ENCODE measurements at places on chromosomes 2 and 18.

DNA sequence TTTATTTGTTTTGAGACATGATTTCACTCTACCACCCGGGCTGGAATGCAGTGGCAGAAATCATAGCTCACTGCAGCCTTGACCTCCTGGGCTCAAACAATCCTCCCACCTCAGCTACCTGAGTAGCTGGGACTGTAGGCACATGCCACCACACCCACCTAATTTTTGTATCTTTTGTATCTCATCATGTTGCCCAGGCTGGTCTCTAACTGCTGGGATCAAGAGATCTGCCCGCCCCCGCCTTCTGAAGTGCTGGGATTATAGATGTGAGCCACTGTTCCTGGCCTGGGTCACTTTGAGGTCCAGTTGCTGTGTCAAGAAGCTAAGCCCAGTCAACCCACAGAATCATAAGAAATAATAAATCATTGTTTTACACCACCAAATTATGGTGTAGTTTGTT lies 38.4 kb downstream of the TSN start:
- DNase-seq = no peak

DNA sequence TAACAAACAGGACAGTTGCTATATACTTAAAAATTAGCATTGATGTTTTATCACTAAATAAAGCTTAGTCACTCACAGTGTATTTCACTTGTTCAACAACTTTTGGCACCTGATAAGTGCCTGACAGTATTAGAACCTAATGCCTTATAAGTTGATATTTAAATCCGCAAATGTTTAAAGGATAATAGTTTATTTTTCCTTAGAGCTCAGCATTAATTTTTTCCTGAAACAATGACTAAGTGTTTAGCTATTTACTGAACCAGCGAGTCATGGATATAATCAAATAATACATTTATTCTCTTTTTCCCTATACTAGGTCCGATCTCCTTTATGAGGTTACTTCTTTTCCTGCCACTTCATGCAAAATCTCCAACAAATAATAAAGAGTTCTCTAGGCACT lies 146.0 kb upstream of the PGAP1 start:
- DNase-seq = no peak

DNA sequence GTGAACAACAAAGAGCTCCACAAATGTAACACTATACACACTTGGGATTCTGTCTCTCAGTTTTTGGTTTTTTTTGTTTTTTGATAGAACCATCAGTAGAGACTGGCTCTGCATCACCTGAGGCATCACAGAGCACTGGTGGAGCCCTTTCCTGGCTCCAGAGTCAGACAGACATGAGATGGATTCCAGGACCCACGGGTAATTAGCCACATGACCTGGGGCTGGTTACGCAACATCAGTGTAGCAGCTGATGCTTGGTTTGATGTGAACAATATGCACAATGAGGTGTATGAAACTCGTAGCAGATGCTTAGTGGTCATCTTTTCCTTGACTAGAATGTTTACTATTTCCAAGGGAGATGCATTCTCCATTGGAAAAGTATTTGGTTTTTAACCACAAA lies 40.7 kb downstream of the CMPK2 start:
- no peak for DNase-seq

- no peak for DNase-seq
Measured at GRCh38 chr2:170929686-170930050, 615 bp downstream of the GORASP2 start.

DNA sequence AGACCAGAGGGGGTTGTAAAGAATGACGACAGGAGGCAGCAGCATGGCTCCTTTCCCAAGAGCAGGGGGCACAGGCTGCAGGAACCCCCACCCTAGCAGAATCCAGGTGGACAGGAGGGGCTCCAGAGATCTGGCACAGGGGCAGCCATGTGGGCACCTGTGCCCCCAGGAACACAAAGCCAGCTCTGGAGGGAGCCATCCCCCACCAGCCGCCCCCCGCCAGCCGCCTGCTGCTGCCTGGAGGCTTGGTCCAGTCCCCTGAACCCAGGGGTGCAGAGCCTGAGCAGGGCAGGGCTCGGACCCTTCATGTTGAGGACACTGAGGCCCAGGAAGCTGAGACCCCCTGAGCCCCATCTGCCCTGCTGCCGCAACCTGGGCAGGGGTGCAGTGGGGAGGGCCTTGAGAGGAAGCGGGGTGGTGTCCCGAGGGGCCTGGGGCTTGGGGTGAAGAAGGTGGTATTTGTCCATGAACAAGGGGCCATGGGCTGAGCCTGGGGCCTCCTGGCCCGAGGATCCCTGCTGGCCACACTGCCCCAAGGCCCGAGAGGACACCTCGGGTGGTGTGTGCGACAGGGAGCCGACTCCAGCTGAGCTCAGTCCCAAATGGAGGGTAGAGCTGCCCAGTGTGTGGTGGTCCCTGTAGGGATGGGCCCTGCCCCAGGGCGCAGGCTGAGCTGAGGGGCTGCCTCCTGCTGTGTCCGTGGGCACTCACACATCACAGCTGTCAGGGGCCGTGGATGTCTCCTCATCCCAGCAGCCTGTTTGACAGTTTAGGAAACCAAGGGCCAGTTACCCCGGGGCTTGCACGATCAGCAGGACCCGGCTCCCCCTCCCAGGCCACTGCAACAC lies 39.8 kb upstream of the SNED1 start:
- DNase-seq = no peak

GRCh38 chr2:165594935-165595255 lies 125.4 kb downstream of the CSRNP3 start:
- DNase-seq = no peak

GRCh38 chr2:46493241-46493970 lies 14.0 kb downstream of the TMEM247 start:
- no peak for DNase-seq

DNA sequence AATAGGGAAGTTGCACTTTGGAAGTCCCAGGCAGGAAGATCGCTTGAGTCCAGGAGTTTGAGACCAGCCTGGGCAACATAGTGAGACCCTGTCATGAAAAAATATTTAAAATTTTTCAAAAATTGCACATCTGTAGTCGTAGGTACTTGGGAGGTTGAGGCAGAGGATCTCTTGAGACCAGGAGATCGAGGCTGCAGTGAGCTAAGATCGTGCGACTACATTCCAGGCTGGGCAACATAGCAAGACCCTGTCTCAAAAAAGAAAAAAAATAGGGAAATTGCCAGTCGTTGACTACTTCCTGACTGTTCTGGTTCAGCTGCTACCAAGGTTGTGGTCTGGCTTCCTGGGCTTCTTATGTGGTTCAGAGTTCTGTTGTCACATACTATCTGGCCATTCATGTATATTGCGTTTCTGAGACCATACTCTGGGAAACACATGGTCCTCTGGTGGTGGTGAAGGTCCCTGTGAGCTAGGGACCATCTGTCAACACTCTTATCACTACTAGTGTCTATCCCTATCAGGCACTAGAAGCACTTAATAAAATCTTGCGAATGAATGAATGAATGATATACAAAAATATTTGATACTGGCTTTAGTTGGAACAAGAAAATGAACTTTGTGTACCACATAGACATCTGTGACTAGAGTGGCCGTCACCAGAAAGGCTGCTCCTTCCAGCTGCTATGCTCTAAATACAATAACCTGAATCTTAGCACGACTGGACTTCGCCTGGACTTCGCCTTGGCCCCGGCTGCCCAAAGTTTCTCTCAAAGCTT lies 861 bp upstream of the KLHL23 start:
- no peak for DNase-seq

DNA sequence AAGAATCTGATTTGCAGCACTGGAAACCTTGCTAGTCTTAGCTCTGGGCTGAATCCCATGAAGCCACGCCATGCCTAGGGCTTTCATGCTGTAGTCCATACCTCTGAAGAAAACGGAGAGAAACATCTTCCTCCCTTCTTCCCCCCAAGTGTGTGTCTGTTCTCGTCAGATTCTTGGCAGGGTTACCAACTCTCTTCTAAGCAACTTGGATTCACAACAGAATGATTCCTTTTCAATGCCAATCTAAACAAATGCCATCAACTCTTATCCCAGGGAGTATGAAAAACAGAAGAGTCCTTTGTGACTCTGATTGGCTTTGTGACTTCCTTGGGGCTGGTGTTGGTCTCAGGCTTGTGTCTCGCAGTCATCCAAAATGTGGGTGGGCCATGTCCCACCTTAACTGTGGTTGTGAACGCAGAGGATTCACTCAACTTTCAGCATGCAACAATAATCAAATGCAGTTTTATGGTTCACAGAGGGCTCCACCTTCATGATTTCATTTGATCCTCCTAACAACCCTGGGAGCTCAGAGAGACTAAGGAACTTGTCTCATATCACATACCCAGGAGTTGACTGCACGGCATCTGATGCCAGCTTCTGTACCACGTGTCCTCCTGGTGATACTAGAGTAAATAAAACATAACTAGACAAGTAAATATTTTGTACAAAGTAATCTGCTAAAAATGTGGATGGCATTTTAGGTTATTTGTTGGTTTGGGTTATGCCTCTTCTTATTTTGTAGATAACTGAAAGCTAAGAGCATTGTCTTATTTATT lies 186.0 kb upstream of the TNP1 start:
- DNase-seq = no peak

- no peak for DNase-seq
Measured at GRCh38 chr2:222521099-222521498, 96.8 kb downstream of the SGPP2 start.

DNA sequence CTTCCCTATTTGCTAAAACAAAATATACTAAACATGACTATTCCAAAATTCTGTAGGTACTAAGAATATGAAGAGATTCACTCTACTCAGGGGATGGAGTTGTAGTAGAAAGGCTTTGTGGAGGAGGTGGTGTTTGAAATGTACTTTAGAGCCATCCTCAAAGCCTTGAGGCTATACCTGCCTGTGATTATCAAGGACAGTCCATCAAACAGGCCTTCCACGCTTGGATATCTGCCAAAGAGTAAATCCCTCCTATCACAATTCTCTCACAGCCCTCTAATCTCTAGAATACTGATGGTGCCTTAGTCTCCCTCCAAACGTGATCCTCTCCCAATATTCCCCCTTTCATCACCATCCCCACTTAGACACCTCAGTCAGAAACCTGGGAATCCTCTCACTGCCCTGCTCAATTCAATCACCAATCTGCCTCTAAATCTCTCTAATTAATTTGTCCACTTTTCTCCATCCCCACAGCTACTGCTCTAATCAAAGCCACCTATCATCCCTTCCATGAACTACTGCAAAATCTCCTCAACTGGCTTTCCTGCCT lies 13.1 kb downstream of the SOS1 start:
- no peak for DNase-seq

DNA sequence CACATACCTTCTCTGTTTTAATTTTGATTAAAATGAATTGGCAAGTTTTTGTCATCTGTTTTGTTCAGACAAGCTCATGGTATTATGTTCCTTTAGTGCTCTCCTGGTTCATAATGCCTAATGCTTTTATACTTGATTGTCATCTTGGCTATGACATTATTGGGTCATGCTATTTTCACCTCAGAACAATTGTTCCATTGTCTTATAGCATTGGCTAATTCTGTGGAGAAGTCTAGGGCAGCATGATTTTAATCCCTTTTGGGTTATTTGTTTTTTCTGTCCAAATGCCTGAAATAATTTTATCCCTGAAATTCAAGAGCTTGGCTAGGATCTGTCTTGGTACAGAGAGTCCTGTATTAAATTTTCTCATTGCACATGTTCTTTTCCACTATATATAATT lies 83.8 kb upstream of the CCDC85A start:
- DNase-seq = no peak

DNA sequence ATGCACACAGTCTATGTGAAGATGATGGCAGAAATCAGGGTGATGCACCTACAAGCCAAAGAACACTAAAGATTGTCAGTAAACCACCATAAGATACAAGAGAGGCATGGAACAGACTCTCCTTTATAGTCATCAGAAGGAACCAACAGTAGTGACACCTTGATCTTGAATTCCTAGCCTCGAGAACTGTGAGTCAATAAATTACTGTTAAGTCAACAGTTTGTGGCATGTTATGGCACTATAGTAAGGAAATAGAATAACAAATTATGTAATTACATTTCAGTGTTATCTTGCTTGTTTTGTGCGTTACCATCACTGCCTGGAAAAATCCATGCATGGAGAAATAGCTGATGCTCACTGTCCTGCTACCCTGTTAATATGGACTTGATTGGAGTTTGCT lies 110.2 kb upstream of the LRP1B start:
- DNase-seq = no peak

- no peak for DNase-seq
Measured at GRCh38 chr2:211816754-211817153, 721.8 kb downstream of the ERBB4 start.

GRCh38 chr2:122575076-122575475 lies 819.6 kb downstream of the TSN start:
- no peak for DNase-seq

DNA sequence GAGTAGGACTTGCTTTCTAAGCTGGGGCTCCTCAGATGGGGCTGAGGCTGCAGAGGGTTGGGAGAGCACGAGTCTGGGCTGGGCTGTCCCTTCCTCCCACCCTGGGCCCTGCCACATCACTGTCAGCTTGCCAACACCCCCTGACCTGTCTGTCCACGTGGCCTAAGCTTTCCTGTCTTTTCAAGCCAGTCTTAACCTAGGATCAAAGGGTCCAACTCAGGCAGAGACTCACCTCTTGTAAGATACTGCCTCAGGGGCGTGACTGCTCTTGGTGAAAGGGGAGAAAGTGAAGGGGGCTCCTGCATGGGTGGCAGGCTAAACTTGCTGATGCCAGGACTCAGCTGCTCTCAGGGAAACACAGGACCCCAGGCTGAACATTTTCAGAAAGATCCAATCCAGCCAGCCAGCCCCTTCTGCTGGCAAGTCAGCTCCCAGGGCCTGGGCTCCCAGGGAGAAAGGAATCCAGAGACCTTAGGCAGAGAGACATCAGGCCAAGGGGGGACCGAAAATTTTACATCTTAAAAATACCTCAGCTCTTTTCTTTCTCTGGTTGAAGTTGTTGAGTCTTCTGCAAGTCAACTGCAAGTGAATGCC lies 144.2 kb upstream of the ID2 start:
- DNase-seq = no peak

- no peak for DNase-seq
Measured at GRCh38 chr2:166661391-166661790, 167.3 kb upstream of the SCN7A start.

DNA sequence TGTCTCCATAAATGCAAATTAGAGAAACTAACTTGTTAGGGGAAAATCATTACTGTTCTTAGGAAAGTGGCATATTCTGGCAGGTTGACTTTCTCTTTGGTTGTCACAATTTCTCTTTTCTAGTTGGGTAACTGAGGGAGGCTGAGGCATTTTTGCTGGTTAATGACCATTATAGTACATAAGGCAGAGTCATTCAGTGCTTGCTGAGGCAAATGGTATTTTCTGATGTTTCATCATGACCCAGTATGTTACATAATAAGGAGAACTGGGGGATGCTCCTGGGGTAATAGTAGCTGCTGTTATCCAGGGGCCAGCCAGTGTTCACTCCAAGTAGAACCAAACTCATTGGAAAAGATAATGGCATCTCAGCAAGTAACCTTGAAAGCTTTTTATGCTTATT lies 62.3 kb downstream of the ITGA6 start:
- no peak for DNase-seq

DNA sequence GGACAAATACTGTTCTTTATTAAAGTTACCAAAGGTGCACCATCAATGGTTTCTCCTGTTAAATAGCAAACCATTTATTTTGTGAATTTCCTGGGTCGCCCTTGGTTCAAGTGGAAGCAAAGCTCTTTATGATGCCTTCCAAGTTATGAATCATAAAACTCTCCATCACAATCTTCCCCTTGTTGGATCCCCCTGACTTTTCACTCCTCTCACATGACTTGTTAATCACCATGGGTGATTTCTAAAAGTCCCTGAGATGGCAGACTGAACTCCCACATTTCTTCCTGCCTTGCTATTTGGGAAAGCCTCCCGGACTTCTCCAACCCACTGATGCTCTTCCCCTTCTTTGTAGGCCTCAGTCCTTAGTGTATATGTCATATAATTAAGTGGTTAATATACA lies 176.0 kb downstream of the THADA start:
- DNase-seq = no peak

- no peak for DNase-seq
Measured at GRCh38 chr2:25368660-25369059, 26.9 kb upstream of the DNMT3A start.

All from stimulated activated CD4-positive, alpha-beta T cell treated with anti-CD3 and anti-CD28 coated beads, Interleukin-1b, Interleukin-23, amount 100 ng/mL, for 1 hour (primary cell).